ENCODE measurements at places on chromosomes 7 and 10.

DNA sequence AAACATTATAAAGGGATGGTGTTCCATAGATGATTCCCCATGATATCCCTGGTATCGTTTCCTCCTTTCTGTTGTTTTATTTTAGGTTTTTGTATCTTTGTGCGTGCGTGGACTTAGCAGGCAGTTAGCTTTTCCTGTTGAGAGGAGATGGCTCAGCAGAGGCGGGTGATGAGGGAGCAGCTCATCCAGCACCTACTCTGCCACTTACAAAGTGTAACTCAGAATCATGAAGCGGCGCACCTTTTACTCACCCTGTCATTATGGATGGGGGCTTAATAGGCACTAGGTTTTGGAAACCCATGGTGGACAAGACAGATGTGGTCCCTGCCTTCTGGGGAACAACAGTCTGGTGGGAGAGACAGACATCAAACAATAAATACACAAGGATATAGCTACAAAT lies 17.1 kb downstream of the FAM241B start:
- no peak for DNase-seq

- no peak for DNase-seq
Observed at GRCh38 chr10:639751-640672, 49.5 kb downstream of the DIP2C start.

- DNase-seq = peak; percentile 3
Observed at GRCh38 chr10:111481261-111481826, 404.5 kb downstream of the ADRA2A start.

- no peak for DNase-seq
Observed at GRCh38 chr10:123999956-124000615, 93.3 kb downstream of the CHST15 start.

GRCh38 chr7:33534833-33535232 lies 370.5 kb upstream of the BMPER start:
- peak; percentile 90 for DNase-seq

GRCh38 chr10:114392112-114392835 lies 12.0 kb downstream of the AFAP1L2 start:
- no peak for DNase-seq

DNA sequence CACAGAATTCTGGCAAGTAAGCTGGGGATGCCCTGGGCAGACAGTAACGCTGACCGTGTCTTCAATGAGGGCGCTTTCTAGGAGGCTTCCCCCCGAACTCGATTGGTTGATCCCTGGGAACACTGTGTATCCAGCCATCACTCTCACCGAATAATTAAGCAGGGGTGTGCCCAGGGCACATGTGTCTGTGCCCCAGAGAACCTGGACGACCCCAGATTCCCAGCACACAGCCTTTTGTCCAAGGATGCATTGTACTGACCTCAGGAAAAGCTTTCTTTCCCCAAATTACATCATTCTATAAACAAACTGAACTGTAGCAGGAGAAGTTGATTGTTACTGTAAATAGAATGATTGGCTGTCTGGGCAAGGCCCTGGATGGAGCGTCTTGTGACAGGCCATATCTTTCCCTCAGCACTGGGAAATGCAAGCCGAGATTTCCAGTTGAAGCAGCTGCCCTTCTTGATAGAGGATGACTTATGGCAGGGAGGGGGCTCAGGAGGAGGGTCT lies 6.6 kb upstream of the DEPP1 start:
- no peak for DNase-seq

- peak; percentile 57 for DNase-seq
Observed at GRCh38 chr10:92574548-92575261, 812 bp upstream of the IDE start.

- DNase-seq = no peak
Observed at GRCh38 chr10:72030762-72031543, 57.4 kb downstream of the SPOCK2 start.

DNA sequence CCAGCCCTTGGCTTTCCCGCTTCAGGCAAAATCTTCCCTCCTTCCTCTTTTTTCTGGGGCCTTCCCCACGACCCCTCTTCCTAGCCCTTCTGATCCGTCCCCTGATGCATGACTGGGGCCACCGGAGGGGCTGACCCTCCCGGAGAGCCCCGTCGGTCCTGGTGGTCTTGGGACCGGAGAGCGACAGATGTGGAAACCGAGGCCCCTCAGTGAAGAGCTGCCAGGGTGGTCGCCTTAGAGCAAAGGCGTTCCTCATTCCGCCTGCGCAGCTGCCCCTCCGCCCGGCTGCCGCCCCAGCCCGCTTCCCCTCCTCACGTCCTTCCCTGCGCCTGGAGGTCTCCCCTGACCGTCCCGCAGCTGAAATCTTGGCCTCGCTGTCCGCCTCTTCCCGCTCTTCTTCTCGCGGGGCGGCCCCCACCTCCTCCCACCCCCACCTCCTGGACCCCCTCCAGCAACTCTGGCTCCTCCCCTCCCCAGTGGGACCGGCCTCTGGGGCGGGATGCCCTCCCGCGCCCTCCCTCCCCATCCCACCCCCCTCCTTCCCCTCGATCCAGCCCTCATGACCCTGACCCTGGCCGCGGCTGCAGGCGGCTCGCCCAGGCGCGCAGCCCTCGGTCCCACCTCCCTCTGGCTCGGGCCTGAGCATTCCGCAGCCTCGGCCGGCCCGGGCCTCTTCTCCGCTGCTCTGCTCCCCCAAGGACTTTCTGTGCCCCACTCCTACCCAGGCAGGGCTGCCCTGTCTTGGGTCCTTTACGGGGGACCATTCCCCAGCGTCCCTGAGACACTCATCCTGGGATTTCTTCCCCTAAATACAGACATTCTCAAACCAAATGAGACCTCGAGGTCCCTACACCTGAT lies at the start of gene RARRES2:
TSS of gene RARRES2 (minus strand) at position 367 of the 858 bp plus-strand sequence. CDS start 1,020 bp downstream, outside the sequence.
- DNase-seq = no peak

- DNase-seq = no peak
Observed at GRCh38 chr7:11570922-11571550, 261.0 kb downstream of the THSD7A start.

DNA sequence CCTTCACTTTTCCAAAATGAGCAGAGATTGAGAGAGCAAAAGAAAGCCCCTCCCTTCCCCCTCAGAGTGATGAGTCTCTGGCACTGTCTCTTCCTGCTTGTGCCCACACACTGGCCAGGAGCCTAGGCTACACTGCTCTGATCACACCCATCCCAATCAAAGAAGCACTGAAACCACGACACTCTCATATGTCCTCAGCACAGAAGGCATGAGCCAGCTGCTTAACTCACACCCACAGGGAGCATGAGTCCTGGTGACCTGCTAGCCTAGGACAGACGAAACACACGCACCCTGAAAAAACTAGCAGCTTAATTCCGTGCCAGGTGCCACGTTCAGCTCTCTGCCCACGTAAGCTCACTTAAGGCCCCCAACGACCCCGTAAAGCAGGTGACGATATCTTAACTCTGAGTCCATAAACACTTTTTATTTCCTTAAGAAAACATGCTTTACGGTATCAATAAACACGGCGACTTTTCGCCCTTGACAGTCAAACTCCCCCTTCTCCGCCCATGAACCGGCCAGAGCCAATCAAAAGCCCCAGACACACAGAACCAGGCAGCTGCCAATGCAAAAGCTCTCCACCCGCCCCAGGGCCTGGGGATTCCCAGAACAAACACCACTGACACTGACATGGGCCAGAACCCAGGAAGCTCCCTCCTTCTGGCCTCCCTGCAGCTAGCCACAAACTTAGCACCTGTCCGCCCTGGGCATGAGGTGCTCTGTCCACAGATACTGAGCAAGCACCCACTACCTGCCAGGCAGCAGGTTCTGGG lies 69.0 kb downstream of the TNRC18 start:
- DNase-seq = peak; percentile 10

GRCh38 chr7:105655067-105655466 lies 73.8 kb upstream of the EFCAB10 start:
- peak; percentile 45 for DNase-seq

DNA sequence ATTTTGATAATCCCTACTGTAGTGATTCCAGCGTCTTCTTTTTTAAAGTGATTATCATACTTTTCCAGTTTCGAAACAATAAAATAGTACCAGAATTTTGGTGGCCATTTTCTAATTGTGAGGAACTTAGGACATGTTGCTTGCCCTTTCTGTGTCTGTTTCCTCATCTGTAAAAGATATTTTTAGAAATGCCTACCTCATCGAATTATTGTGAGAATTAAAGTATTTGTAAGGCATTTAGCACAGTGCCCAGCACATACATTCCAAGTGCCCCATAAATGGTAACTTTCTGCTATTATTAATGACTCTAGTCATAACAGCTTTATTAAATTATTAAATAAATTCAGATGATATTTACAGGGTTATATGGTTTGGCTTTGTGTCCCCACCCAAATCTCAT lies 3.7 kb downstream of the CFAP69 start:
- DNase-seq = no peak

GRCh38 chr7:101558742-101559325 lies 70.3 kb downstream of the MYL10 start:
- no peak for DNase-seq

- no peak for DNase-seq
Observed at GRCh38 chr7:101420436-101420835, 57.8 kb downstream of the COL26A1 start.

DNA sequence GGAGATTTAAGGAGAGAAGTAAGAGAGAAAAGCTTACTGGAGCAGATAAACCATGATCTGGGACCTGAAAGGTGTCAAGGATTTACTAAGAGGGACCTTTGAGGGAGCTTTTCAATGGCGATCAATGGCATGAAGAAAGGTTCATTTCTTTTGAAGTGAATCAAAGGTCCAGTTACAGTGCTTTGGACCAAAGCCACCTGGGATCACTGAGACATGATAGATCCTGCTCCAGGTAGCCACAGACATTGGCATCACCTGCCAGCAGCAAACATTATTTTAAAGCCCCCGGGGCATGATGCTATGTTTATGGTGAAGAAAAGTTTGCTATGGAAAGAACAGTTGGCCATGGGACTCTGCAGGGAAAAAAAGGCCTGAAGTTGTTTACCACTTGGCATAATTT lies 109.4 kb downstream of the SLC25A13 start:
- DNase-seq = no peak

DNA sequence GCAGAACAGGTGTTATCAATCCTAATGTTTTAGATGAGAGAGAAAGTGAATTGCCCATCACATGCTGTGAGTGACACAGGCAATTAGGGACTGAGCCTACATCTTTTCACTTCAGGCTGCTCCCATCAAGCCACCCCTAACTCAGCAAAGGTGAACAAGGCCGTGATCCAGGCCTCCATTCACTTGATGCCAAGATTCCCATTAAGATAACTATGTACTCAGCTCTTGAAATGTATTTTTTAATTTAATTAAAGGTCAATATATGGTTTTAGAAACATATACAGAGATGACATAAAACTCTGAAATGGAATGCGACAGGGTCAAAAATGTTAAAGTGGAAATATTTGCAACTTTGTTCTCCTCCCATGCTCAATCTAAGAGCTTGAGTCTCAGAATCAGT lies 27.9 kb upstream of the UBE2H start:
- no peak for DNase-seq

GRCh38 chr7:106595922-106596321 lies 65.0 kb downstream of the CCDC71L start:
- DNase-seq = no peak

DNA sequence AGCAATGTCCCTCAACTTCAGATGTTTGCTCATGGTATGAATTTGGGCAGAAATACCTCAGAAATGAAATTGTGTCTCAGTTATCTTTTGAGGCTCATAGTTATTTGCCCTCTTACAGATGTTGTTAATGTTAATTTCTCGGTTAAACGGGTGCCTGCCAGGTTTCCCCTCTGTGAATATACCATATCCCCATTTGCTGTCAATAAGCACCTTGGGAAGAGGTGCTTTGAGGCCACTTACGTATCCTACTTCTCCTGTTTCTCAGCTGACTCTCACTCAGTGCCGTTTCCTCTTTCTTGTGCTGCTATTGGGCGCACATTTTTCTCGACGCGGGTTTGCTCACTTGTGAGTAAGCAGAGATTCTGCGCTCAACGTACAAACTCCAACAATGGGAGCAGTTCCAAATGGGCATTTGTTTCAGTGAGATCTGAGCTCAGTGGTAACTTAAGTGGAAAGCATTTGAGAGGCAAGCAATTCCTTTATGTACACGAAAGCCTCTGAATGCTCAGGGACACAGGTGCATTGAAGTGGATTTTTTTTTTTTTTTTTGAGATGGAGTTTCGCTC lies 34.8 kb upstream of the JAKMIP3 start:
- DNase-seq = no peak

DNA sequence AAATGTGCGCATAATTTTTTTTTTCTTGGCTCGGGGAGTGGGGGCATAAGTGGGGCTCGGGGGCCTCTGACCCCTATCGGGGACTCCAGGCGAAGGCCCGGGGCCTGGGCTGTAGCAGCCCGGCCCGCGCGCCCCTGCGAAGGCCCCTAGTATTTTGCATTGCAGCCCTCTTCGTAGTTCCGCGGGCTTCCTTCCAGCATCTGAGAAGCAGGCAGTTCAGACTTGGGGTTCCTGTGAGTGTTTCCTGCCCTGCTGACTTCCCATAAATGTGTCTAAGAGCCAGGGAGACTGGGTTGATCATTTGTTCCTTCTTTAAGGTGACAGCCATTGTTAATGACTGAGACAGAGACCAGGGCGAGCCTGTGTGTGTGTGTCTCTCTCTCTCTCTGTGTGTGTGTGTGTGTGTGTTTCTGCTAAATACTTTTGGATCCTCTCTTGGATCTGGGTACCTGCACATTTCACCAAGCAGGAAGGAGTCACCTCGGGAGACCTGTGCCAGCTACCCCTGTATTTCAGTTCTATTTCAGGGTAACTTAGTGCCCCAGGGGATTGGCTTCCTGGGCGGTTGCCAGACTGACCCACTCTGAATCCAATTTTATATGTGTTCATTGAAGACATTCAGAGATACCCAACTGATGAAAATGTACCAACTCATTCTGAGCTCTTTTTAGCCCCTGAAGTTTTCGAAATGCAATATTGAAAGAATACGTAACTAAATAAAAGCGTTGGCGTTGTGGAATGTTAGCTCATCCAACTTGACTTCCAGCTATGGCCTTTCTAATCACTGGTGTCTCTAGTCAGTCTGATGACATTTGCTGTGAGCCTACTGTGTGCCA lies 805 bp downstream of the MSRB2 start:
- peak; percentile 60 for DNase-seq

GRCh38 chr7:150997817-150998216 lies 7.0 kb downstream of the NOS3 start:
- DNase-seq = no peak

DNA sequence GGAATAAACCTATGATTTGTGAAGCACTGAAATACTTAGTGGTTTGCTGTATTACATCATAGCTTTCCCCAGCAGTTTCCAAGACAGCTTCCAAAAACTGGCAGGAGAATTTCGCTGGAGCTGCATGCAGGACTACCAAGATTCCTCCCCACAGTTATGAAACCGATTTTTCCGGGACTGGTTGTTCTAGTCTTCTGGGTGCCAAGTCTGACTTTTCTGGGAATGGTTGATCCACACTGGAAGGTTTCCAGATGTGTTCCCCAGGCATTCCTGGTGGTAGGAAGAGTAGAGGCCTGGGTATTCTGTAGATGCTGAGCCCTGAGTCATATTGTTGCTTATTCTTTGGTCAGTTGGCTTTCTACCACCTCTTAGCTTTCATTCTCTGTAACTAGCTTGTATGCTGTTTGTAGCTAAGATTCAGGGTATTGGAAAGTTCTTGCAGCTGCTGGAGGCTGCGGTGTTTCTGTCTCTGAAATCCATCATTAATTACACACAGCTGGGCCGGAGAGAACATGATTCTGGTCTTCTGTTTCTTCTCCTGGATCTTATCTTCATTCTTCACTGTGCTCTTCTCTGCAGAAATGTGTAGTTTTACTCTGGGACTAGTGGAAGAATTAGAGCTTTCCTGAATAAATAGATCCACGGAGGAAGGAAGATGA lies 6.3 kb downstream of the ABCC2 start:
- peak; percentile 98 for DNase-seq

- DNase-seq = no peak
Observed at GRCh38 chr10:8032558-8032957, 21.9 kb upstream of the GATA3 start.
